Tibial nerve (tissue), 4 donors: ENCODE measurements at places on chromosomes 11 and 22. TPM values are rescaled to one million over a fixed set of nuclear protein-coding genes. Genes with fewer than 3 reads are reported as not detected.
A peak's percentile ranks its signal among the peaks of the same experiment; 100 is the strongest.

DNA sequence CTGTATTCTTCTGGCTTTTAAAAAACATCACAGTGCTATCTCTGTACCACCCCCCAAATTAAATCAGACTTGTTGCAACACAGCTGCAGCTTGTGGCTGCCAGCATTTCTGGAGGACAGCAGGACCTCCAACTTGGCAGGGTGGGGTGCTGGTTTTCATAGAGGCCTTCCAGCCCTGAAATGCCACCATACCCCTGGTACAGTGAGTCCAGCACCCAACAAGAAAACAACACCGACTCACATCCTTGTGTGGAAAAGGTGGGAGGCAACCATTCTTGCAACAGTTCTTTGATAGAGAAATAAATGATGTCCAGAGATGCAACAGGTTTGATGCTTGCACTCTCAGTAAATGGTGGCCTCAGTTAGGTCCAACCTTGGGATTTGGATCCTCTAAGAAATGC lies 96.0 kb downstream of the ABTB2 start:
- no peaks in the 10 kb centered on the region for H3K36me3 ChIP-seq
- no peak overlapping the region for H3K27ac ChIP-seq
- DNase-seq = no peak

GRCh38 chr11:58152781-58153180 lies 27.5 kb upstream of the OR9I1 start:
- no peaks in the 10 kb centered on the region for H3K4me1 ChIP-seq
- H3K4me3 ChIP-seq = no peak overlapping the region
- H3K27me3 ChIP-seq = no peaks in the 10 kb centered on the region
- H3K27ac ChIP-seq = no peak overlapping the region
- H3K36me3 ChIP-seq = no peaks in the 10 kb centered on the region

DNA sequence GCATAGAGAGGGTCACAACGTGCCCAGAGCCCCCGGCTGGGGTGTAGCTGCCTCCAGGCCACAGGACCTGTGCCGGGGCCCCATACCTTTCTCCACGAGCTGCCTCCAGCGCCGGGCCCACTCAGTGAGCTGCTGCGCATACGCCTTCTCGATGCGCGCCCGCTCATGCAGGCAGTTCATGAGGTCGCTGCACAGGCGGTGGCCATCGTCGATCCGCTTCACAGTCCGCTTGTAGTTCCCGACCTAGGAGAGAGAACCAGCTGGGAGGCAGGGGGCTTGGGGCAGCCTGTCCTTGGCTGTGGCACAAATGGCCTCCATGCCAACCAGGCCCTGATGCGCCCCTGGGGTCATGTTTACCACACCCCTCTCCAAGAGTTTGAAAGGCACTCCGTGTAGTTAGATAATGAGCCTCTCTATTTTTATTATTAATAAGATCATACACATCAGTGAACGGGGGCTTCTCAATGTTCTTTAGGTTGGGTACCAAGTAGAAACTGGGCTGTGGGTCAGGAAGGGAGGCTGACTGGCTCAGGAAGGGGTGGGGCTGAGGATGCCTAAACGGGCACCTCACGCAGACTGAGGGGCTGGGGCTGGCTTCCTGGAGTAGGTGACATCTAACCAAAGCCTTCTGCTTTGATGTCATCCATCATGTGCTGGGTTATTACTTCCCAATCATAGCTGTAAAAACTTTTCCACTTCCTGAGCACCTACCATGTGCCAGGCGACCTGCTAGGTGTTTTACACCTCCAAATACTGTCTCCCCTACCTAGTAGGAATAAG lies 36.5 kb upstream of the ARFGAP3 start:
- DNase-seq = no peak
- no peak overlapping the region for H3K4me3 ChIP-seq
- H3K27me3 ChIP-seq = no peaks in the 10 kb centered on the region
- H3K36me3 ChIP-seq = no peaks in the 10 kb centered on the region

DNA sequence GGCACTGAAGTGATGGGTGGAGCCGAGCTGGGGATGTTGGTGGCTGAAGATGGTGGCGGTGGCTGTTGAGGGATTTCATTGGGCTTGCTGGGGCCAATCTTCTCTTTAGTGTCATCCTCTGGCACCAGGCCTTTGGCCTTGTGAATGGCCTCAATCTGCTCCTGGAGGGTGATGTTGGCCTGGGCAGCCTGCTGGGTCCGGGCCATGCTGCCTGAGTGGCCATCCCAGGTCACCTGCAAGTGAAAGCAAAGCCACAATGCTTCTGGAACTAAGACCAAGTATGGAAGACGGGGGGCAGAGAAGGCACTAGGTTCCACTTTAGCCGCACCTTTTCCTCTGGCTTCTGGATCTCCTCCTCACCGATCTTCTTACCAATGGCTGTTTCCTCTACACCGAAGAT lies 12.1 kb upstream of the TBC1D10A start:
- H3K4me1 ChIP-seq = peaks cover 53% of the 10 kb centered on the region
- peak overlapping the region; percentile 52 for H3K27ac ChIP-seq
- H3K27me3 ChIP-seq = no peaks in the 10 kb centered on the region
- peaks cover 100% of the 10 kb centered on the region for H3K36me3 ChIP-seq

The SLC22A9 gene
- total RNA-seq = not detected
